Activated CD8-positive, alpha-beta memory T cell treated with anti-CD3 and anti-CD28 coated beads, Interleukin-2, amount 10 ng/mL, durations not matched to agents 7 days and 5 days (primary cell): ENCODE measurements at places on chromosomes 7 and 10. TPM values are rescaled to one million over a fixed set of nuclear protein-coding genes. Genes with fewer than 3 reads are reported as not detected.

DNA sequence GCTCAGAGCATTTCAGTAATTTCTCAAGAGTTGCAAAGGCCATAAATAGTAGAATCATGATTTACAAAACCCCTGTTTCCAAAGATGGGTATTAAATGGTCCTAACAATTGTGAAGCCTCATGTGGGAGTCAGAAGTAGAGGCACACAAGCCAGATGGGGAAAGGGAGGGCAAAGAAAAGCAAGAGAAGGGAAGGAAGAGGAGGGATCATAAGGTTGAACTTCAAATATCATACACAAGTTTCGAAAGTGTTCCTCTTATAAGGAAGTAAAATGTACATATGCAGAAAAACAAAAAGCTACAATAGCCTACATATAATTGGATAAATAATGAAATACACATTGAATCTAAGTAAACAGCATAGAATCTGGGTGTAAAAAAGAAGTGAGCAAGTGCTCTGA, 6.0 kb downstream of the LIPN start:
- no peak overlapping the region for H3K4me3 ChIP-seq
- H3K36me3 ChIP-seq: no peaks in the 10 kb centered on the region
- no peak for DNase-seq
- H3K27me3 ChIP-seq: peaks cover 3% of the 10 kb centered on the region

Gene TSPAN33
- 6.1 TPM for total RNA-seq

GRCh38 chr7:115511330-115511729, 519.2 kb downstream of the TFEC start:
- no peak for DNase-seq
- H3K36me3 ChIP-seq: no peaks in the 10 kb centered on the region
- H3K27me3 ChIP-seq: peaks cover 5% of the 10 kb centered on the region

GRCh38 chr10:43939389-43939938, 290.8 kb upstream of the ZNF32 start:
- no peak overlapping the region for H3K4me3 ChIP-seq
- no peaks in the 10 kb centered on the region for H3K36me3 ChIP-seq
- H3K27ac ChIP-seq: no peak overlapping the region
- DNase-seq: peak; percentile 8
- H3K27me3 ChIP-seq: peaks cover 3% of the 10 kb centered on the region

Gene CH25H
- total RNA-seq: not detected

GRCh38 chr7:84720456-84721097, 466.3 kb downstream of the SEMA3D start:
- H3K36me3 ChIP-seq: no peaks in the 10 kb centered on the region
- H3K27ac ChIP-seq: no peak overlapping the region
- no peaks in the 10 kb centered on the region for H3K27me3 ChIP-seq
- no peak for DNase-seq
